Pancreas (tissue), 10 donors: ENCODE measurements at places on chromosomes 2 and 18. TPM values are rescaled to one million over a fixed set of nuclear protein-coding genes. Genes with fewer than 3 reads are reported as not detected.

GRCh38 chr2:227707390-227707789 is 10.4 kb downstream of the SLC19A3 start:
- H3K36me3 ChIP-seq = no peaks in the 10 kb centered on the region
- DNase-seq = no peak
- no peak overlapping the region for H3K4me3 ChIP-seq
- H3K4me1 ChIP-seq = no peaks in the 10 kb centered on the region
- H3K27me3 ChIP-seq = no peaks in the 10 kb centered on the region
- no peak overlapping the region for H3K27ac ChIP-seq

DNA sequence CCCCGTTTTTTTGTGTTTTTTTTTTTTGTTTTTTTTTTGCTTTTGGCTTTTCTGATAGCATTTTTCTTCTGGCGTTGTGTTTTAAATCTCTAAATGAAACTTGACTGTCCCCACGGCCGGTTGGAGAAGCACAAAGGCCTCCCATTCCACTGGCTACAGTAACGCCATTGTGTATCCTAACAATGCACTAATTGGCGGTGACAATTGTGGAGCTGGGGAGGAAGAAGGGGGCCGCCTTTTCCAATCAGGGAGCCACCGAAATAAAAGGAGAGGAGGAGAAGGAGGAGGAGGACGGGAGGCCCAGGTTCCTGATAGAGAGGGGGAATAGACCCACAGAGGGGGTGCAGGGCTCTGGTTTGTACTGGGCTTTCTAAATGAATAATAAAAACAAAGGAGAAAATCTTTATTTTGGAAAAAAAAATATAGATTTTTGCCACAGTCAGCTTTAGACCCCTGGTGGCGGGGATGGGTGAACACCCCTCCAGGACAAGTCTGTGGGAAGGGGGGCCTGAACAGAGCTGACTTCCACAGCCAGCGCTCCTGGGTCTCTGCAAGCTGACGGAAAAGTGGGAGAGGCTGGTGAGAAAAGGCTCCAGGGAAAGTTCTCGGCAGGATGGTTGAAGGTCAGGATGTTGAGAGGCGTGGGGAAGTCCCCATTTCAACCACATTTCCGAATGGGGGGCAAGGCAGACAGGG is 43.7 kb upstream of the FZD5 start:
- H3K27me3 ChIP-seq = no peaks in the 10 kb centered on the region
- no peaks in the 10 kb centered on the region for H3K4me1 ChIP-seq
- H3K27ac ChIP-seq = no peak overlapping the region

DNA sequence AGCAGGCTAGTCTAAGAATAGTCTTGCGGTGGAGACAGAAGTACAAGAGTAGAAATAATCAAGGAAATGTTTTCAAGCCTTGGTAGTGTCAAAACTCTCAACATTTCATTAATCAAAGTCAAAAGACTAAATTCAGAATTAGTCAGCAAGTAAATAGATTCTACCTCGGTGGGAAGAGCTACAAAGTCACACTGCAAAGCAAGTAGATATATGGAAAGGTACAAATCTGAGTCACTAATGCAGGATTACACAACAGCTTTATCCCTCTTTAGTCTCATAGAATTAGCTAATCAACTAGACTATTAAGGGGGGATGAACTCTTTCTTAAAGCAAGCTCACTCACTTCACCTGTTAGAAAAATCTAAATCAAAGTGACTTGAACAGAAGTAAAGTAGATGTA is 568.7 kb upstream of the CNTNAP5 start:
- H3K4me3 ChIP-seq = no peak overlapping the region
- DNase-seq = no peak
- H3K27ac ChIP-seq = no peak overlapping the region
- H3K27me3 ChIP-seq = no peaks in the 10 kb centered on the region
- no peaks in the 10 kb centered on the region for H3K4me1 ChIP-seq

DNA sequence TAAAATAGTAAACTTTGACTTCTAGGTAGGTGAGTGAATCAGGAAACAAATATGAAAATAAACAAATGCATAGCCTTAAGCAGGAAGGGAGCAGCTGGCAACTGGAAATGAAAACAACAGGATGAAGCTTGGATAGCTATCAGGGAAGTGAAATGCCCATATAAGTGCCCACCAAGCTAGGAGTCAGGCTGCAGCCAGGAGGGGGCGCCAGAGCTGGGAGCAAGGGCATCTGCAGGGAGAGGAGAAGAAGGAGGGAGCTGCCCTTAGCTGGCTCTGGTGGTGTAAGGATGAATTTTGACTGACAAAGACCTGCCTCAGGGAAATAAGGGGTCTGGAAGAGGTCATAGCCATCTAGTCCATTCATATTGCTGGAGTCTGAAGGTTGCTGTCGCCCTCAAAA is 298.3 kb downstream of the TDRD15 start:
- no peaks in the 10 kb centered on the region for H3K36me3 ChIP-seq
- no peaks in the 10 kb centered on the region for H3K4me1 ChIP-seq
- no peak overlapping the region for H3K4me3 ChIP-seq
- no peak overlapping the region for H3K27ac ChIP-seq
- DNase-seq = no peak
- no peaks in the 10 kb centered on the region for H3K27me3 ChIP-seq

DNA sequence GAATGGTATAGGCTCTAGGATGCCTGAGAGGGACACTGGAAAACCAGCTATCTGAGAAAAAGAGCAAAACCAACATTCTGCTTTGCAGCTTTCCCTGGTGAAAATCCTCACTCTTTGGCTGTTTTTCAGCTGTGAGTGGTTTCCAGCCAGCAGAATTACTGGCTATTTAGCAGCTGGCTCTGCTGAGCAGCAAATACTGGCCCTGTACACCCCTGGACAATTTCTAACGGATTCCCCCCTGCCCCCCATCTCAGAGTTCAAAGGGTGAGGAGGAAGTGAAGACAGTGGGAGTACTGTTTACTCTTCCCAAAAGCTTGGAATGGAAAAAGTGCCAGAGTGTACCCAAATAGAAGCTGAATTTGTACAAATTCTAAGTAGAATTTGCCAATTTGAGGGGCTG is 26.1 kb upstream of the IMP4 start:
- H3K4me3 ChIP-seq = no peak overlapping the region
- DNase-seq = no peak
- H3K27me3 ChIP-seq = no peaks in the 10 kb centered on the region
- H3K36me3 ChIP-seq = no peaks in the 10 kb centered on the region

- no peaks in the 10 kb centered on the region for H3K36me3 ChIP-seq
- H3K4me3 ChIP-seq = no peak overlapping the region
- DNase-seq = no peak
Measured at GRCh38 chr2:3262437-3263388, 114.9 kb downstream of the EIPR1 start.

- no peaks in the 10 kb centered on the region for H3K4me1 ChIP-seq
- DNase-seq = peak; percentile 13
- H3K36me3 ChIP-seq = no peaks in the 10 kb centered on the region
Measured at GRCh38 chr2:47016172-47016913, 100.7 kb upstream of the MCFD2 start.

GRCh38 chr2:206259376-206260187 is 14.9 kb upstream of the ZDBF2 start:
- no peak overlapping the region for H3K27ac ChIP-seq
- H3K4me1 ChIP-seq = no peaks in the 10 kb centered on the region
- H3K27me3 ChIP-seq = no peaks in the 10 kb centered on the region
- DNase-seq = no peak

DNA sequence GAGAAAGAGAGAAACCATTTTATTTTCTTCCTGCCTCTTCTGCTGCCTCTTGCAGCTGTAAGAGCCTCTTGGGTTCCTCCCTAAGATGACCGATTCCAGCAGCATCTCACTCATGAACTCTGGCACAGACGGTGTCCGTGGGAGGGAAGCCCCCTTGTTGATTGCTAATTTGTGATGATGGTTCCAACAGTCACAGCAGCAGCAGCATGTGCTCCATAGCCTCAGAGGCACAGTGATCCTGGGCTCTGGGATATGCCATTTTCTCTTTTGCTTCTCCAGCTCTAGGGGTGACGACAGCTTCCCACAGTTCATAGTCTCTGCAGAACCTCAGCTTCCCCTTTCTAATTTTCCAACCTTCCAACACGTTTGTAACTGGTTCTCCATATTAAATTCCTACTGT is 324.2 kb upstream of the HS6ST1 start:
- no peaks in the 10 kb centered on the region for H3K36me3 ChIP-seq
- H3K27me3 ChIP-seq = no peaks in the 10 kb centered on the region
- no peak overlapping the region for H3K4me3 ChIP-seq
- H3K4me1 ChIP-seq = no peaks in the 10 kb centered on the region

DNA sequence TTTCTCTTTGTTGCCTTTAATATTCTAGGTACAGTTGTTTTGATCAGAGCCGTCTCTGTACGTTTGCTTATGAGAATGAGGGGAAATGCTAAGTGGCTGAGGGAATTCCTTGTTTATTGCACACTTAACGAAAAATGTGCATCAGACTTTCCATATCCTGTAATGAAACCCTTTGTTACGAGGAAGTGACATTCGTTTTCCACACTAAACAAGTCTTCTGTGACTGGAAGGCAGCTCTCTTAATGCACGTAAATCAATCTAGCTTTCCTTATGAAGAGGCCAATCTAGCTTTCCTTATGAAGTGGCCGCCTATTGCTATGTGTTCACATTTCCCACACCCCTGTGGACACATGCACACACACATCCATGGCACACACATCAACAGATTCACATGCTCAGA is 186.2 kb downstream of the SNTG2 start:
- no peak overlapping the region for H3K4me3 ChIP-seq
- H3K27me3 ChIP-seq = no peaks in the 10 kb centered on the region
- DNase-seq = no peak
- no peaks in the 10 kb centered on the region for H3K36me3 ChIP-seq
- no peak overlapping the region for H3K27ac ChIP-seq
- no peaks in the 10 kb centered on the region for H3K4me1 ChIP-seq

- H3K36me3 ChIP-seq = no peaks in the 10 kb centered on the region
- DNase-seq = no peak
- no peak overlapping the region for H3K4me3 ChIP-seq
- H3K4me1 ChIP-seq = no peaks in the 10 kb centered on the region
- H3K27ac ChIP-seq = no peak overlapping the region
Measured at GRCh38 chr2:107932488-107932887, 53.8 kb upstream of the SLC5A7 start.

- no peak overlapping the region for H3K27ac ChIP-seq
- H3K4me3 ChIP-seq = no peak overlapping the region
- no peaks in the 10 kb centered on the region for H3K36me3 ChIP-seq
- peak; percentile 70 for DNase-seq
- H3K4me1 ChIP-seq = no peaks in the 10 kb centered on the region
- H3K27me3 ChIP-seq = no peaks in the 10 kb centered on the region
Measured at GRCh38 chr2:238130111-238130695, 8.3 kb upstream of the KLHL30 start.

- H3K4me1 ChIP-seq = no peaks in the 10 kb centered on the region
- H3K36me3 ChIP-seq = no peaks in the 10 kb centered on the region
- no peak for DNase-seq
- no peak overlapping the region for H3K4me3 ChIP-seq
Measured at GRCh38 chr2:177816766-177817165, 255.8 kb downstream of the PDE11A start.

- H3K36me3 ChIP-seq = no peaks in the 10 kb centered on the region
- DNase-seq = no peak
- no peak overlapping the region for H3K27ac ChIP-seq
- no peak overlapping the region for H3K4me3 ChIP-seq
- H3K4me1 ChIP-seq = no peaks in the 10 kb centered on the region
Measured at GRCh38 chr2:143796051-143796450, 666.8 kb downstream of the ARHGAP15 start.

GRCh38 chr18:34807106-34807796 is 97.2 kb downstream of the DTNA start:
- peaks cover 8% of the 10 kb centered on the region for H3K4me1 ChIP-seq
- no peak overlapping the region for H3K27ac ChIP-seq
- no peak for DNase-seq
- no peak overlapping the region for H3K4me3 ChIP-seq
- no peaks in the 10 kb centered on the region for H3K27me3 ChIP-seq

DNA sequence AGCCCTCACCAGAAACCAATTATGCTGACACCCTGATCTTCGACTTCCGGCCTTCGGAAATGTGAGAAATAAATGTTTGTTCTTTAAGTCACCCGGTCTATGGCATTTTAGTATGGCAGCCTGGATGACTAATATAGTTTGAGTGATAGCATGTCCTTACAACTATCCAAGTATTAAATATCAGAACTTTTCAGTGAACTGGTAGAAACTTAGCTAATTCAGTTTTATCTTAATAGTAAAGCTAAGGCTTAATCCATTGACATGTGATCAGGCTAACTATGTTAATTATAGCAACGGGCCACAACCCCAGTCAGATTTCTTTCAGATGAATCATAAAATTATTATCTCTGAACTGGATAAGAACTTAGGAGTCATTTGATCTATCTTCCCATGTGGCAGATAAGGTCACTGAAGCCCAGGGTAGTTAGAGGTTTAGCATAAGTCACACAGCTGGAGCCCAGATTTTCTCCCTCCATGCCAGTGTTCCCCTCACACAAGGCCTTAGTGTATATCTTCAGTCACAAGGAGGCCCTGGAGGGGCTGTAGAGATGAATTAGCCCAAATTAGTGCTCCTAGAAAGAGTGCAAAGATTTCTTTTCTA is 40.7 kb upstream of the UPP2 start:
- H3K27me3 ChIP-seq = no peaks in the 10 kb centered on the region
- no peak overlapping the region for H3K27ac ChIP-seq
- no peak overlapping the region for H3K4me3 ChIP-seq
- DNase-seq = no peak
- peaks cover 12% of the 10 kb centered on the region for H3K4me1 ChIP-seq

DNA sequence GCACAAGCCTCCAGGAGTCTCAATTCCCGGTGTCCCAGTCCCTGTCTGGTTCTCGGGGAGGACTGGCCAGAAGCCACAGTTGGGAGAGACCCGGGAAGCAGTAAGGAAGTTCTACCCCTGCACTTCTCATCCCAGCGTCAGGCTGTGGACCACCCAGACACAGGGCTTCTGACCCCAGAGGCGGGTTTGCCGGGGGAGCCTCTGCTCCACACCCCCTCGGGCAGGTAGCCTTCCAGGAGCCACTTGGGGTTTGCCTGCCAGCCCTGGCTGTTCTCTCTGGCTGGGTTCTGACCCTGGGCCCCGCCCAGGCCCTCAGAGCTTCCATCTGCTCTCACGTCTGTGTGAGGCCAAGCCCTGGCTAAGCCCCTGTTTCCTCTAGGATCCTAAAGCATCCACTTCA is 94.4 kb upstream of the GPC1 start:
- H3K27ac ChIP-seq = no peak overlapping the region
- no peaks in the 10 kb centered on the region for H3K36me3 ChIP-seq

- H3K36me3 ChIP-seq = no peaks in the 10 kb centered on the region
- peaks cover 11% of the 10 kb centered on the region for H3K4me1 ChIP-seq
- H3K4me3 ChIP-seq = no peak overlapping the region
- no peak overlapping the region for H3K27ac ChIP-seq
- DNase-seq = no peak
- no peaks in the 10 kb centered on the region for H3K27me3 ChIP-seq
Measured at GRCh38 chr2:112032689-112033465, 22.2 kb upstream of the TMEM87B start.

- no peaks in the 10 kb centered on the region for H3K4me1 ChIP-seq
- DNase-seq = peak; percentile 78
- H3K36me3 ChIP-seq = no peaks in the 10 kb centered on the region
Measured at GRCh38 chr2:17540093-17540812, at the start of gene VSNL1. TSS of gene VSNL1 (plus strand) at chr2:17540696. CDS start at chr2:17592075, 51,379 bp downstream.

GRCh38 chr2:96903815-96904214 is 33.9 kb upstream of the SEMA4C start:
- no peaks in the 10 kb centered on the region for H3K27me3 ChIP-seq
- no peak overlapping the region for H3K4me3 ChIP-seq
- no peak overlapping the region for H3K27ac ChIP-seq
- DNase-seq = no peak

STK17B gene
- 6.7 TPM for total RNA-seq

AFF3 gene
- total RNA-seq = 0.19 TPM

CD8B2 gene
- not detected for total RNA-seq

BOLL gene
- total RNA-seq = not detected

SERPINB3 gene
- total RNA-seq = not detected

RHBDD1 gene
- 21.1 TPM for total RNA-seq

CTNNA2 gene
- 2.0 TPM for total RNA-seq

SLC16A14 gene
- 0.95 TPM for total RNA-seq
